ENCODE measurements at places on chromosomes 5 and 9.

- no peak for DNase-seq
These were observed 61.0 kb upstream of the TARS1 start for GRCh38 chr5:33379757-33380156.

GRCh38 chr9:91214867-91215266 is 146.9 kb downstream of the AUH start:
- no peak for DNase-seq

DNA sequence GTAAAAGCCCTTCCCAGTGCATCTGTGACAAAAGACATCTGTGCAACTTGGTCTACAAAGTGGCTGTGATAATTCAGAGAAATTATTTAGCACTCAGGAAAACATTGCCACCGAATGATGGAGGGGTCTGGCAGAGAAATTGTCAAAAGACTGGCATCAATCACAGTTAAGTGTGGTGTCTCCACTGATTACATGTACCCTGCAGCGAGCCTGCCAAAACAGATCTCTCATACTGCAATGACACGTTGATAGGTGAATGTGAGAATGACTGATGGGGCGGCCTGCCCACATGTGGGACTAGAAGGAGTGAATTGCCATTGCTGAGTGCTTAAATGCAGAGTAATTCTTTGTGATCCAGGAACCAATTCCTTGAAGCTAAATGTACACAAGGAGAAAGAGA is 136.4 kb upstream of the PCSK5 start:
- no peak for DNase-seq

GRCh38 chr5:1547236-1547635 is 23.5 kb upstream of the LPCAT1 start:
- DNase-seq: no peak

DNA sequence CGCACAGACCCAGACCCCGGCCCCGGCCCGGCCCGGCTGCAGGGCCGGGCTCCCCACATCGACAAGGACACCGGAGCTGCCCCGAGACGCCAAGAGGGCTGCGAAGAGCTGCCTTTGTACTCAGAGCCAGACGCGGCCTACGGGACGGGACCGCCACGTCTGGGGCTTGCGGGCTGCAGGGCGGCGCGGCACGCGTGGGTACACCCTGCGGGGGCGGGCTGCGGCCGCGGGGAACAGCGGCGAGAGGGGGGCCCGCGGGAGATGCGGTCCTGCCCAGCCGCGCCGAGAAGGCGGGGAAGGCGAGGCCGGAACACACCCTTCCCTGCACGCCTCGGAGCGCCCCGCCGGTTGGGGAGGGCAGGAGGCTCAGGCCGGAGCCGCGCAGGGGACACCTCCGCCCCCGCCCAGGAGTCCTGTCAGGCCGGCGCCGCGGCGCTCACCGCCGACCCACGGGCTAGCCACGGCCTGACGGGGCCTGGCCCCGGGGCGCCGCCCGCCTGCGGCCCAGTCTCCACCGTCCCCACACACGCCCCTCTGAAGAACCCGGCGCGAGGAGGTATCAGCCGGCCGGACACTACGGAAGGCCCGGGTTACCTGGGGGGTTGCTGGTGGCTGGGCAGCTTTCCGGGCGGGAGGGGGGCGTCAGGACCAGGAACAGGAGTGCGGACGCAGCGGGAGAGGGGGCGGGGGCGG is 478 bp downstream of the RAB14 start:
- peak; percentile 15 for DNase-seq

GRCh38 chr5:11062397-11062796 is 301.4 kb upstream of the DAP start:
- DNase-seq: no peak

- no peak for DNase-seq
These were observed 22.8 kb downstream of the ITK start for GRCh38 chr5:157203417-157203816.

- DNase-seq: peak; percentile 36
These were observed 1.2 kb downstream of the MIER3 start for GRCh38 chr5:56950626-56951125.

- DNase-seq: no peak
These were observed 212.9 kb downstream of the ARRDC3 start for GRCh38 chr5:91170266-91170665.

- DNase-seq: no peak
These were observed 20.5 kb upstream of the MEIKIN start for GRCh38 chr5:131965826-131966415.

DNA sequence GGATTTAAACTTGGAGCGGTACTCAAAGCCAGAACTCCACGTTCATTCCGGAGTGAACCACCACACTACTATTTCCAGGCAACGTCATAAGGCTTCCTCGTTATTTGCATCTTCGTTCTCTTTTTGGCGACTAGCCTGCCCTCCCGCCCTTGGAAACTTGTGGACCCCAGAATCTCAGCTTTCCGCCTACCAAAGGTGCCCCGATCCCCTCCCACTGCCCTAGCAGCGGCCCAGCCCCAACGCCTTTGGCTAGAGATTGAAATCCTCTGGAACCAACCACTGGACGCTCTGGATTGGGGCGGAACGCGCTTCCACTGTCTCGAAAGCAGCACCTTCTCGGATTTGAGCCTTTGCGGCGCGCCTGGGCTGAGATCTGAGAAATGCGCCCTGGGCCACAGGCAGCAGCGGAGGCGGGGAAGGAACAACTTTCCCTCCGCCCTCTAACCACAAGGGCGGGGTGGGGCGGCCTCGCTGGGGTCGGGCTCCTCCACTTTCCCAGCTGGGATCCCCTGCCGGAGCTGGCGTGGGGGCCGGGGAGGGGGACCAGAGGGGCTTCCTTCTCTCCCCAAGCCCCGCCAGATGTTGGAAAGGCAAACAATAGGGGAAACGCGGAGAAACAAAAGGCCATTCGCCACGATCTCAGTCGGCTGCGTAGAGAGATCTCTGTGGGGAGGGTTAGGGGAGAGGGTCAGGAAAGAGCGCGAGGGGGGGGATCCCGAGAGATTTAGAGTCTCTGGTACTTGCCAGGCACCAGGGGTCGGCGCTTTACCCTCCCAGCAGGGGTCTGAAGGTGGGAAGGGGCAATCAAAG is 1.3 kb downstream of the MOB3B start:
- DNase-seq: peak; percentile 10

DNA sequence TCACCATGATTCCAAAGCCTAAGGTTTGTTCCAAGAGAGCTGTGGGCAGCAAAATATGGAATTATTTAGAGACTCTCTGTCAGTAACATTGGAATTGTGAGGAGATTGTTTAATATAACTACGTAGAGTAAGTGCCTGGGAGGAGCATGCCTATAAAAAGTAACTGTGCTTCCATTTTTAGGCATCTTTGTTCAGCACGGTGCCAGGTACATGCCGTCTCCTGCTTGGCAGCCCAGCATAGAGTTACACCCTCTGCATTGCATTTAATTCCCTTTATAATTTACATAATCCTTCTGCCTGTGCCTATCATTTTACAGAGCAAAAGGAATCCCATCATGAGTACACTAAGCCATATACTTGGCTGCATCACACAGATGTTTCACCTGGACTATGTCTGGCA is 32.1 kb upstream of the ALDH1A1 start:
- no peak for DNase-seq

DNA sequence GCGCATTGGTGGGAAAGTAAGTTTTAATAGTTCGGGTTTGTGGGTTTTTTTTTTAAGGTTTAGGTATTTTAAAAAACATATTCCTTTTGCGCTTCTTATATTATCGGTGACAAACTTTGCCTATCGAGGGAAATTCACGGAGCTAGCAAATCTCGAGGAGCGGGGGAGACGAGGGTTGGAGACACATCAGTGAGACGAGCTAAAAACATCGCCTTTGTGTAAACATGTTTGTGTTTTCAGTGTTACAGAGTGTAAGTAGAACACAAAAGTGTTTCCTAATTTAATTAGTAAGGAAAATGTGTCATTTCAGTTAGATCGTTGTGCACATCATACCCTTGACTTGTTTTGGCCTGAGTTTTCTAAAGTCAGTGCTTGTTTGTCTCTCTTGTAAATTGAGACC is 945 bp downstream of the BTF3 start:
- no peak for DNase-seq

GRCh38 chr9:27688954-27689353 is 115.7 kb upstream of the C9orf72 start:
- no peak for DNase-seq

GRCh38 chr5:69527128-69527770 is 32.7 kb upstream of the GTF2H2C start:
- DNase-seq: no peak

DNA sequence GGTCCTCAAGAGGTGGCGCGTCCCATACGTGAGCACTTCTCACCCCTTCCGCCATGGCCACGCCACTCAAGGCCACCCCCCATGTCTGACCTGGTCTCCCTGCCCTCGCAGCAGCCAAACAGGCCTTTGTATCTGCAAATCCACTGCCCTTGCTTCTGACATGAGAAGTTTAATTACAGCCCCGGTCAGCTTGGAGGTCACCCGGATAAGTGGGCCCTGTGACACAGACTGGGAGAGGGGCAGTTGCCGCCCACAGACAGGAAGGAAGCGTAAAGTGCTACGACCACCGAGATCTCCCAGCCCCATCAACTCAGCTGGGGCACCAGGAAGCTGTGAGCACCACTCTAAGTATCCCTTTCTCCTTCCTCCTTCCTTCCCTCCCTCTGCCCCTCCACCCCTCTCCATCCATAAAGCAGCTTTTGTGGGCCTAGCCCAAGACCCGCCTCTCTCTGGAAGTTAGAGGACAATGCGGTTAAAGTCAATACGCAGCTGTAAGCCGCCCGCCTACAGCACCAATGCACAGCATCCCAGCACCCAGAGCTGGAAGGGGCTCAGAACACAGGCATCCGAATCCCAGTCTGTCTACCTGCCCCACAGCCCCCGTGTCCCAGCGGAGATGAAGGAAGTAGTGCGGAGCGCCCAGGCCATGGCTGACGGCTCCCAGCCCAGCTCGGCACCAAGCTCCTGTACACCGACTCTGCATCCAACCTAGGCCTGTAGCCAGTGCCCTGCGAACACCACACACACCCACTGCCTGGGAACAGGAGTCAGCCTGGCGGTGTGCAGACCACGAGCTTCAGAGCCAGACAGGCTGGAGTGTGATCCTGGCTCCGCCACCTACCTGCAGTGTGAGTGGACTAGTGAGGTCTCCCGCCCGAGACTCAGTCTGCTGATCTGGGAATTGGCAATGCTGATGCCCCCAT is 44.8 kb upstream of the RNF130 start:
- DNase-seq: no peak

DNA sequence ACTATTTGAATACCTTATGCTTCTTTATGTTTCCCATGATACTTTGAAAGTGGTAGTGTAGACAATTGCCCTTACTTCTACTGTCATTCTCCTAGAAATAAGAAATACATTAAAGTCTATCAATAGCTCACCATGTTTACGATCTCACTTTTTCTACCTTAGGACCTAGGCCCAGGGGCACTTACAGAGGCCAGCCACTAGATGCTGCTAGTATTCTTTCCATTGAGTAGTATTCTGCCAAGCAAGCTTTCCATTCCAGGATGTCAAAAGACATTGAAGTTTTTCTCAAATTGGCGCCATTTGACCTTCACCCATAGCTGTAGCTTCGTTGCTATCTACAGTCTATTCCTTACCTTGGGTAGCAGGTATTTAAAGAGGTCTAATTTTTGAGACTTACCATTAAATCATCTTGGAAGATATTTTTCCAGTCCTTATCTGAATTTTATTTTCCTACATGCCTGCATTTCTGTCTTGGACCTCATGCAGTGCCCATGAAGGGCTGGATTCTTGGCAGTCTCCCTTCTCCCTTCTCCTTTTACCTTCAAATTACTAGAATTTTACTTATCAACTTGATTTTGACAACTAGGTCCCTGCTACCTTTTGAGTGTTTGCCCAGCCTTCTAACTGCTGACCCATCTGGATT is 246.0 kb upstream of the NUDT12 start:
- no peak for DNase-seq

GRCh38 chr9:126859111-126859510 is 1.3 kb upstream of the ZBTB34 start:
- no peak for DNase-seq

DNA sequence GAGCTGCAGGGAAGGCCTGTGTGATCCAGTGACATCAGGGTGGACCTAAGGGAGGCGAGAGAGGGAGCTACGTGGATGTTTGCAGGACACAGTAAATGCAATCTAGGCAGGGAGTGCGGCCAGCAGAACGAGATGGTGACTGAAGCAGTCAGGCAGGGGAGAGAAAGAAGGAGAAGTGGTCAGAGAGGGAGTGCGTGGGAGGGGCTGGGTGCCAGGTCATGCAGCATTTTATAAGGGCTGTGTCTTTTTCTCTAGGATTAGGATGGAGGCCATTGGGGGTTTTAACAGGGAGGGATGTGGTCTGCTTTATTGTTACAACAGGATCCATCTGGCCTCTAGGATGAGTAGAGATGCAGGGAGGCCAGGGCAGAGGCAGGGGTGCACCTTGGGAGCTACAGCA is 80.4 kb downstream of the DCP2 start:
- no peak for DNase-seq

GRCh38 chr5:92371171-92371888 is 988.2 kb upstream of the ARRDC3 start:
- no peak for DNase-seq

- no peak for DNase-seq
These were observed 2.9 kb downstream of the MYOZ3 start for GRCh38 chr5:150663936-150664335.

DNA sequence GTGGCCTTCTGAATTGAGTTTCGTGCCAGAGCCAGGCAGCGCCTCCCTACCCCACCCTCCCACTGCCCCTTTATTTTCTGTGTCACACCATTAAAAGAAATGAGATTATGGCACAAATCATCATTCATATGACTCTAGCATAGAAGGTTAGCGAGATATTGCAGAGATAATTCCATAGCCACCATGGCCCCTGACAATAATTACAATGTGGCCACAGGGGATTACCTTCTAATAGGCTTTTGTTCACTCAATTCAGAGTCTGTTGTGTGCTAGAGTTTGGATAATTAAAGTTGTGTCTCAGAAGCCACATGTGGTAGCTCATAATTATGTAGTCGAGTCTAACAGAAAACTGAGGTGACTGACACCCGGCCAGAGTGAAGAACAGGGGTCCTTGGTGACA is 428.1 kb downstream of the ARHGEF28 start:
- no peak for DNase-seq

GRCh38 chr5:32042551-32042961 is 131.6 kb downstream of the GOLPH3 start:
- no peak for DNase-seq

GRCh38 chr5:10588779-10589447 is 25.0 kb downstream of the ANKRD33B start:
- no peak for DNase-seq

- no peak for DNase-seq
These were observed 16.8 kb downstream of the PIP5K1B start for GRCh38 chr9:68721666-68722330.

Data from stimulated activated CD4-positive, alpha-beta T cell treated with anti-CD3 and anti-CD28 coated beads, Interleukin-15, amount 100 ng/mL, for 1 hour (primary cell).